COR-L47 (cell line): ENCODE measurements at places on chromosomes 1 and 21.

- DNase-seq = no peak
These were observed 32.8 kb upstream of the SCMH1 start for GRCh38 chr1:41274752-41275545.

- no peak for DNase-seq
These were observed 9.3 kb upstream of the MARCKSL1 start for GRCh38 chr1:32345289-32345827.

DNA sequence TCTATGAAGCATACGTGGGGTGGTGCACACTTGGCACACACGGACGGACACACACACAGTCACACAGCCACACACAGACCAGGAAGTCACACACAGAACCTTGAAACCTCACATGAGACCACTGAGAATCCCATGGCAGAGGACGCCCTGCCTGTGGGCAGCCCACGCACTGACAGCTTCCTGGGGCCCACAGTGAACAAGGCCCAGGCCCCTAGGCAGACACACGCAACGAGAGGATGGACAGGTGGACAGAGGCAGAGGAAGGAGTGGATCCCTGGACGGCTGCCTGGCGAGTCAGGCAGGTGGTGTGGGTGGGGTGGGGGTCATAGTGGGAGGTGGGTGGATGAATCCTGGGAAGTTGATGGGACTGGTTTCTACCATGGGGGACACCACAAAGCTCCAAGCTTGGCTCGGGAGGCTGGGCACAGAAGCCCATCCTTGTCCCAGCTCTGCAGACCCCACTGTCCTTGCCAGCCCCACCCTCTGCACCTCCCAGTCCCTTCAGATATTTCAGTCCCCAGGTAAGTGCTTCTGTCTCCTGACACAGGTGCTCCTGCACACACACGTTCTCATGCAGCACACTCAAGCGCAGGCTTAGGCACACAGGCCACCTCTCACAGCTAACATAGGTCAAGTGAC, 49.1 kb downstream of the WNT9A start:
- DNase-seq = no peak

DNA sequence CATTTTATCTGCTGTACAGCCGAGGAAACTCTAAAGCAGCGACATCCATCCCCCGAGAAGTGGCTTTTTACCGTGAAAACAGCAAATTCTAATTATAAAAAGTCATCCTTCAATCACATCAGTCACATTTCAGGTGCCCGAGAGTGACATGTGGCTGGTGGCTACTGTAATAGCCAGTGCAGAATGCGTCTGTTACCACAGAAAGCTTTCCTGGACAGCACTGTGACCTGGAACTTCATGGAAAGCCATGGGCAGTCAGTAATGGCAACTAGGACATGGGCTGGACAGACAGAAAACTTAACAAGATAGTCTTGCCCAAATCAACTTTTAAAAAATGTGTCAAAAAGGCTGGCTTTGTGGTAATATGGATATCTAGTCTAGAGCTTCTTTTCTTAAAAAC, 106.6 kb downstream of the BCAR3 start:
- no peak for DNase-seq

DNA sequence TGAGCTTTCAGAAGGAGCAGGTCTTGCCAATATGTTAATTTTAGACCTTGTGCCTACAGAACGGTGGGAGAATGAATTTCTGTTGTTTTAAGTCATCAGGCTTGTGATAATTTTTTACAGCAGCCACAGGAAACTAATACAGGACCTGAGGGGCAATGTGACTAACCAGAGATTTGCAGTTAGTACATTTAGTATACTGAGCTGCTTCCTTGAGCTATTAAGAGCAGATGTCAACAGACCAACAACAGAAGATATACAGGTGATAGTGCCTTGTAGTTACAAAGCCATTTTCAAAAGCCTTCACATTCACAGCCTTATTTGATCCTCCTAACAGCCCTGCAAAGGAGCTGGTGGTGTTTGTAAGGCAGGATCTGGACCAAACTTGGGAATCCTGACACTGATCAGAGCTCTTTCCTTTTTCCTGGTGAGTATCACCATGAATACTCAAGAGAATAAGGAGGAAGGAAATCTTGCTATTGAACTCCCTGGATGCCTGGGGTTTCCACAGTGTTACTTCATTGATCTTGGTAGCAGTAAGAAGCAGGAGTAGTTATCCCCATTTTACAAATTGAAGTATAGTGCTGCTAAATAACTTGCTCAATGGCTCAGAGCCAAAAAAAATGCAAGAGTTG, 4.7 kb upstream of the SLAMF1 start:
- no peak for DNase-seq

- no peak for DNase-seq
These were observed 24.8 kb upstream of the KCNE1 start for GRCh38 chr21:34536820-34537219.

DNA sequence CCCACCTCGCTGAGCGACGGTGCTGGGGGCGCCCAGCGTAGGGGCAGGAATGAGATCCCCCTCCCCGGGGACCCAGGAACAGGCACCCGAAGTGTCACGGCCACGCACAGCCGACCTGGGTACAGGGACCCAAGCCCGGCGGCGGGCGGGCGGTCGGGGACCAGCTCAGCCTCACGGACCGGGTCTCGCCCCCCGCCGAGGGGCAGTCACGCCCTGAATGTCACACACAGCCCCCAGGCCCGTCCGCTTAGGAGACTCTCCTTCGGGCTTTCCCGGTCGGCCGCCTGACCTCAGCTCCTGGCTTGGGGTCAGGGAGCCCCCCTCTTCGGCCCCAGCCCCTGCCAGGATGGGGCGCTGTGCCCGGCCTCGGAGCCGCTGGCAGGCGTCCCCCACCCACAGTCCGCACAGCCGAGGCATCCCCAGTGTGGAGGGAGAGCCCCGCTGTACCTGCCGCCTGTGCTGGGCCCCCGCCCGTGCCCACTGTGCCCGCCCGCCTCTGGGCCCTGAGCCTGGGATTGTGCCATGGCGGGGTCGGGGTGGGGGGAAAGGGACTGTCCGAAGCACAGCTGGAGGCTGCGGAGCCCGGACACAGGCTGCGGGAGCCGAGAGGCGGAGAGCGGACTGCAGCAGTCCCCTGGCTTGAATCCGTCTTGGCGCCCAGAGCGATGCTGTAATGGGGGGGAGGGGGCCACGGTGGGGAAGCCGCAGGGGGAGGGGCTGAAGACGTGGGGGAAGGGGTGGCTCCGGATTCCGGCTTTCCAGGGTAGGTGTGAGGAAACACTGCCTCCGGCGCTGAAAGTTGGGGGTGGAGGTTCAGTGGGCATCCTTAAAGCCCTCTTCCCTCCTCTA, 627 bp upstream of the DLGAP3 start:
- DNase-seq = no peak

DNA sequence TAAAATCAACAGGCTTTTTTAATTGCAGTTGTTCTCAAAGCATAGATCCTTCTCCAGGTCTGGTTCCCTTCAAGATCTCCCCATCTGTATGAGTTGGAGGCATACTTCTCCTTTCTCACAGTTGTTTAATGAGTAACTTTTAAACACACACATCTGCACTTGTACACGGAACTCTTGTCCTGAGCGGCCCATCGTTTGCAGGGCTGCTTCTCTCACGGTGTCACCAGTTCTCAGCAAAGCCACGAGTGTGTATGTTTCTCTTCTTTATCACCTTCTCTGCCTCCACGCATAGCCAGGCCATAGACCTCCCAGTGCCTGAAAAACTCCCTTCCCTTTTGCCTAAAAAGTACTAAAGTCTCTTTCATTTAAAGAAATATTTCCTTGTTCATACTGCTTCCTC, 68.7 kb upstream of the ROR1 start:
- no peak for DNase-seq

GRCh38 chr1:188017921-188018320, 1189.2 kb downstream of the PLA2G4A start:
- no peak for DNase-seq

GRCh38 chr1:229377429-229377828, 34.6 kb upstream of the CCSAP start:
- no peak for DNase-seq

DNA sequence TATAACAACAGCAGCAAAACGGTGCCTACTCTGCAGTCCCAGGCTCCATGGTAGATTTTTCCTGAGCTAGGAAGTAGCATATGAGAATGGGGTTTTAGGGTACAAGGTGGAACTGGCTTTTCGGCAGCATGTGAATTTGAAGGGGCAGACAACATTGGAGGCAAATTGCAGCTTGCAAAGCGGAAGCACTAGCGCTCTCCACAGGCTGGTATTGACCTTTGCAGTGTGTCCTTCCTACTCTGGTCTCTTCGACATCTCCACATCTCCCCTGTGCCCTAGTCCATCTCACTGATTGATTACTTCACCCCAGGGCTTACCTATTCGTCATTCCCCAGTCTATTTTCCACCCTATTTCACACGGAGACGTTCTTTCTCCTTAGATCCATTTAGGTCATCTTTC, 13.0 kb downstream of the IGSF21 start:
- DNase-seq = no peak

- no peak for DNase-seq
These were observed 1.4 kb downstream of the ATP5PO start for GRCh38 chr21:33914188-33914587.
